ENCODE measurements at places on chromosomes 5 and 9.

- no peak for DNase-seq
These were observed 21.0 kb upstream of the WWC1 start for GRCh38 chr5:168270476-168270875.

- no peak for DNase-seq
These were observed 332.4 kb upstream of the DAB2 start for GRCh38 chr5:39757131-39757530.

DNA sequence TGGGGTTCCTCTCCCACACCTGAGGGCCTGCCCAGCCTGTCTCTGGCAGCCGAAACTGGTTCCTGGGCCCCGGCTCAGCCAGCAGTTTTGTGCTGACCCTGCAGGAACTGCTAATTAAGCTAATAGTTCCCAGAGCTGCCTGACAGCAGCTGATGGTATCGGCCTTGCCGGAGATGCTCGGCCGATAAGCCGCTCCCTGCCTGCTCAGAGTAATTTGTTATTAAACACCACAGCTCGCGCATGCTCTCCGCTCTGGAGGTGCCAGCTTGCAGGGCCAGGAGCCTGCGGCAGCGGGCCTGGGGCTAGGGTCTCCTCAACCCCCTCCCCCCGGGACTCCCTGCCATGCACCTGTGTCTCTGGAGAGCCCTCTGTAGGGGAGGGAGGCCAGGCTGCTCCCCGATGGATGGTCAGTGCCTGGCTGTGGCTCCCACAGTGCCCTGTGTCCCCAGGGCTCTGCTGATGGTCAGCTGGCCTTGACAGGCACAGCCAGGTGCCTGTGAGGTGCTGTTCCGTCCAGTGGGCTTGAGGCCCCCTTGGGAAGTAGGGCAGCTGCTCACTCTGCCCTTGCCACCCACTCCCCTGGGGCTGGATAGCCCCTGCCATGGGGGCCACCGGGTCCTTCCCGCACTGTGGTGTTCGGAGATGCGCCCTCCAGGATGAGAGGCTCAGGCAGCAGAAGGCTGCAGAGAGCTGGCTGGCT is 41.7 kb downstream of the RXRA start:
- DNase-seq: no peak

- DNase-seq: no peak
These were observed 86.6 kb downstream of the MACROH2A1 start for GRCh38 chr5:135312255-135312935.

DNA sequence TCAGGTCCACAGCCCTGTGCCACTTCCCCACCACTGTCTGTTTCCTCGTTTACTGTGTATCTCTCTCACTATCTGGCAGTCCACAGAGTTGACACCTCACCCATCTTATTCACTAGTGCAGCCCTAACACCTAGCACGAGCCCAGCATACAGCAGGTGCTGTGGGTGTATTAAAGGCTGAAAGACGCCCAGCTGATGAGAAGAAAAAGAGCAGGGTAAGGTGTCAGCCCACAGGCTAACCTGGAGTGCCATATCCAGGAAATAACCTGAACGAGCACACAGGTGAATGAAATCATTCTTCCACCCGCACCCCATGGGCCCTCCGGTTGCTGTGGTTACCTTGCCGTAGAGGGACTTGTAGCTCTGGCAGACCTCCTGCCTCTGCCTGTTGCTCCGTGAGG is 18.6 kb downstream of the ANXA6 start:
- DNase-seq: no peak

DNA sequence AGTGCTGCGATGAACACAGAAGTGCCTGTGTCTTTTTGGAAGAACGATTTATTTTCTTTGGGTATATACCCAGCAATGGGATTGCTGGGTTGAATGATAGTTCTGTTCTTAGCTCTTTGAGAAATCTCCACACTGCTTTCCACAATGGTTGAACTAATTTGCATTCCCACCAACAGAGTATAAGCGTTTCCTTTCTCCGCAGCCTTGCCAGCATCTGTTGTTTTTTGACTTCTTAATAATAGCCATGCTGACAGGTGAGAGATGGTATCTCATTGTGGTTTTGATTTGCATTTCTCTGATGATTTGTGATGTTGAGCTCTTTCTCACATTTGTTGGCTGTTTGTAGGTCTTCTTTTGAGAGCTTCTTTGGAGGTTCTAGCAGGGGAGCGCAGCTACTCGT is 134.6 kb downstream of the TENT4A start:
- DNase-seq: no peak

DNA sequence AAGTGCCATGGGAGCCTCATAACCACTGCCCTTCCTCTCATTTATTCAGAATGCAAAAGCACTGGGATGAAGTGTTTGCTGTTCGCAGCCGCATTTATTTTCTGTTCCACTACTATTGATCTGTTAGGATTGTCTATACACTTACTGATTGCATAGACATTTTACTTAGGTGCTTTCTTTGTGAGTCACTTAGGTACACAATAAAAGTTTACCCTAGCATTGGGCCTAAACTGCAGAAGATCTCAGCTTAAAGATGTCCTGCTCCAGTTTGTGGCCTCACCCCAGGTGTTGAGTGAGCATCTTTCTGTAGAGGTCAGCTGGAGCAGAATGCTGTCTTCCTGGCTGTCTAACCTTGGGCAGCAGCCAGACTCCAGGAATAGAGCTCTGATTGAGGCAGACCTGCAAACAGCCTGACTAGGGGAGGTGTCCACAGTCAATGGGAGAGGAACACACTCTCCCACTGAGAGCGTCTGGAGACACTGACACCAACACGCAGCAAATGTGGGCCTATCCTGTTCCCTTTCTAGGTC is 54.0 kb downstream of the GPR21 start:
- no peak for DNase-seq

All from inflammatory macrophage treated with lipopolysaccharide for 1 hour (primary cell).